A172 (cell line): ENCODE measurements at places on chromosomes 16 and 17. TPM values are rescaled to one million over a fixed set of nuclear protein-coding genes. Genes with fewer than 3 reads are reported as not detected.

- peak; percentile 99 for DNase-seq
These were observed 35.0 kb downstream of the ZCCHC14 start for GRCh38 chr16:87457709-87458423.

DNA sequence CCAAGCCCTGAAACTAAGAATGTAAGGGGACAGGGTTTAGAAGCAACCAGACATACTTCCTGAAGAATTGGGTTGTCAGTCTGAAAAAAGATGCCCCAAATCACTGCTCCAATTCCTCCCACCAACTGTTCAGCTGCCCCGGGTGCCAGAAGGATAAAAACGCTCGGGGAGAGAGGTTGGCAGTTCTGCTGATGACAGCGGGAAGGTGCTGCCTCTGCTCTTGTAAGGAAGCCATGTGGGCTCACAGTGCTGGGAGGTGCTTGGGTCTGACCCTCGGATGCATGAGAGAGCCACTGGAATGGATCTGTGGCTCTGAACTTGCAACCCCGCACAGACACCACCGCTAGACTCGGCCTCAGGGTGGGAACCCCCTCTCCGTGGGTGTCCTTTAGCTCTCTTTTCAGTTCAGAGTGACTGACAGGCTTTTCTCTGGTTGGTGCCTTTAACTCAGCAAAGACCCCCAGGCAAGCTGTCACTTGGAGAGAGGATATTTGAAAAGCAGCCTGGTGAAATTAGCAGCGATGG, 364.8 kb upstream of the RBFOX1 start:
- DNase-seq = no peak

DNA sequence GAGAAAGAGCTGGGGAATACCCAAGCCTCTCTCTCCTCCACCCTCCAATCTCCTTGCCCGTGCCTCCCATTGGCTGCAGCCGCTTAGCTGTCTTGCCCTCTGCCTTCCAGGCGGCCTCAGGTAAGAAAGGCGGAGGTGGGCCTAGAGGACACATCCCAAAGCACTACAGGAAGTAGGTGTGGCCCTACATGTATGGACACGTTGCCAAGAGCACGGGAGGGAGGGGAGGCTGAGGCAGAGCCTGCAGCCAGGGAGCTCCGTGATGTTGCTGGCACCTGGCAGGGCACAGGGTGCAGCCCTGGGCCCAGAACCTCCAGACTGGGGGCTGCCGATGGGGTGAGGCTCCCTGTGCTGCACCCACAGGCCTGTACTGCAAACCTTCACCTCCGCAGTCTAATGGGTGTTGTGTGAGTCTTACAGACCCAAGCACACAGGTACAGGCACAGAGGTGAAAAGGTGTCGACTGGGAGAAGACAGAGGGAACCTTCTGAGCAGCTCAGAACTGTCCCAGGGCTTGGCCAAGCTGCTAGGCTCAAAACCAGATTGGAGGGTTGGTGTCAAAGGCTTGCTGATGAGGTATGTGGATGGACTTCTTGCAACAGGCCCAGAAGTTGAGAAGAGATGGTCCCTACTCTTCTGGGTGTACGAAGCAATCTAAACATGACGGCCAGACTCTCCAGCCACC, 23.5 kb upstream of the FOXK2 start:
- no peak for DNase-seq

DNA sequence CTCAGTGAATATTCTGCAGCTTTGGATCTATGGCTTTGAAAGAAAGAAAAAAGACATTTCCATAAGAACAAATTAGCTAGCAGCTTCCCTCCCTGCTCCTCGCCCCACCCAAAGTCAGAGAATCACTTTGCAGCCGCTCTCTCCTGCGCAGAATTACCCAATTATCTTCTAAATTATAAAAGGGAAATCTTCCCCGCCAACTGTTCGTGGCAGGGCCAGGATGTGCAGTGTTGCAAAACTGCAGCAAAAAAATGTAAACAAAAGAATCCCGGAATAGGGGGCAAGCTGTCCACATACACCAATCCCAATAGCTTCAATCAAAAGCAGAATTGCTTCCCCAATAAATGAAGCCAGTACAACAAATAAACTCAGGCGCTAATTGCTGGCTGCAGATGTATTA, 510.6 kb downstream of the RBFOX1 start:
- no peak for DNase-seq

GRCh38 chr16:69709456-69710084, 16.8 kb downstream of the NQO1 start:
- peak; percentile 79 for DNase-seq

DNA sequence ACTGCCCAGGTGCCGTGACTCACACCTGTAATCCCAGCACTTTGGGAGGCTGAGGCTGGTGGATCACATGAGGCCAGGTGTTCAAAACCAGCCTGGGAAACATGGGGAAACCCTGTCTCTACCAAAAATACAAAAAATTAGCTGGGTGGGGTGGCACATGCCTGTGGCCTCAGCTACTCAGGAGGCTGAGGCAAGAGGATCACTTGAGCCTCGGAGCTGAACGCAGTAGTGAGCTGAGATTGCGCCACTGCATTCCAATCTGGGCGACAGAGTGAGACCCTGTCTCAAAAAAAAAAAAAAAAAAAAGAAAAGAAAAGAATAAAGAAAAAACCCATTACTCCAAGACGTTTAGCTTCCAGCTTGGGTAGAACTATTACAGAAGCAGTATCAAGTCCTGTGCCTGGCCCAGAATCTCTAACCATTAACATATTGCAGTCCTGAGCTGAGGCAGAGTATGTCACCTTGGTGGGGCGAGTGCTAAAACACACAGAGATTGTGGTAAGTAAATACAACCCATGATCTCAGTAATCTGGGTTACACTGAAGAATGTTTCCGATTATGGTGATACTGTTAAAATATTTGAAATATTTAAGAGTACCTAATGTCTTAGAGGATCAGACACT, 23.2 kb upstream of the CFAP20 start:
- DNase-seq = no peak

DNA sequence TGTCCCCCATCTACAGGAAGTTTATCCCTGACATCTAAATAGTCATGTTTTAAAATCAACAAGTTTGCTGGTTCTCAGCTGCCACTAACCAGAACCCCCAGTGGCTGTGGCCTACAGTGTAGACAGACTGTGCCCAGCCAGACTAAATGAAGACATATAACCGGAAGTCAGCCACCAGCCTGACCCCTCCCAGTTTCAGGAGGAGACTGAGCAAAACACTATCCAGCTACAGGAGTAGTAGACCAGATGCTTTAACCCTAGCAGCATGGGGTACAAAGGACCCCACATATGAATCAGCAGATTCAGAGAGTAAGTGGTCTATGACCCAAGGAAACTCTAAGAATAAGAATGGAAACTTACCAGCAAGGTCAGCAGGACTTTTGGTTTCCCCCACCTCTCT, 83.4 kb downstream of the HIC1 start:
- DNase-seq = peak; percentile 36

HYDIN gene
- 0.31 TPM in 1 of 2 replicates, not detected in the other for total RNA-seq

CDK3 gene
- total RNA-seq = 5.7 and 7.6 TPM in 2 replicates

DNA sequence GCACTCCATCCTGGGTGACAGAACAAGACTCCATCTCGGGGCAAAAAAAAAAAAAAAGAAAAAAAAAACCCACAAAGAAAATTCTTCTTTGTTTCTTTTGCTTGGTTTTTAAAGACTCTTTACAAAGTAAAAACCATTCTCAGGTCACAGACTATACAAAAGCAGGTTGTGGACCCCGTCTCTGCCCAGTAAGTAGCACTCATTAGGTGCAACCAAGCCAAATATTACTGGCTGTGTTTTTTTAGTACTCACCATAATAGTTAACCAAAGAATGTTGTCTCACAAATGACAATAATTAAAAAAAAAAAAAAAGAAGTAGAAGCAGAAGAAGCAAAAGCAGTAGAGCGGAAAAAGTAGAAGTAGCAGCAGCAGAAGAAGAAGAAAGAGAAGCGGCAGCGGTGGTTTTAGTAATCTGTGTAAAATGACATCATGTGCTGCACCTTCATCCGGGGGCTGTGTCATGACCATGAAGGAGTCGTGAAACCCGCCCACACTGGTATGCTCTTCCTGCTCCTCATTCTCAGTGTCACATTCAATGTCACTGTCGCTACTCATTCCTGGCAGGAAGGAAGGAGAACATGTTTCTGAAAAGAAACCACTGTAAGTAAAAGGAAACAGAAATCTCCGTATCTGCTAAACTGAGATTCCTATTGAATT, 105.4 kb downstream of the TRIM37 start:
- peak; percentile 90 for DNase-seq

- DNase-seq = no peak
These were observed 101.9 kb downstream of the PCTP start for GRCh38 chr17:55852734-55853133.

DNA sequence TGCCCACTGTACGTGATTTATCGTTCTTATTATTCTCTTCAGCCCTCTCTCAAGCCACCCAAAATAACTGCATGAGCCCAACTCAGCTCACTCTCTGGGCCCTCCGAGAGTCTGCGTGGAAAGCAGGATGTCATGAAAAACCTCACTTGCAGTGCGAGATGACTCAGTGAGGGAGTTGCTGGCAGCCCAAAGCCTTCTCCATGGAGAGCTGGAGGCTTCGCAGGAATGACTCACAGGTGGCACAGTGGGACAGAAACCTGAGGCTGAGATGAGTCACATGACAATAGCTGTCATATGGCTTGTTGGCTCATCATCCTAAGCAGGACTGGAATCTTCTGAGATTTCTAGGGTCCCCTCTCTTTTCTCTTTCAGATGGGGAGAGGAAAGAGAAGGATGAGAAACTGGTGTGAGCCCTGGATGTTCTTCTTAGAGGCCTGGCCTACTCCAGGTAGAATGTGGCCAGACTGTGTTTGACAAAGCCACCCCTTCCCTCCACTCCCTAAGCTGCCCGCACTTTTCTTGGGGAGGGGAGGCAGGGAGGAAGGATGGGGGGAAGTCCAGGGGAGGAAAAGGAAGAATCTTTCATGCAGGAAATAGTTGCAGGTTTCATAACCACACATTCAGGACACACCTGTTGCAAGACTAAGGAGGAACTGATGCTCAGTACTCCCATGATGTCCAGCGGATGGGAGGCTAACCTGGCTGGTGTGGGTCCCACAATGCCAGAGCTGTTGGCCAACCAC, 160.6 kb upstream of the RPL38 start:
- peak; percentile 98 for DNase-seq

DNA sequence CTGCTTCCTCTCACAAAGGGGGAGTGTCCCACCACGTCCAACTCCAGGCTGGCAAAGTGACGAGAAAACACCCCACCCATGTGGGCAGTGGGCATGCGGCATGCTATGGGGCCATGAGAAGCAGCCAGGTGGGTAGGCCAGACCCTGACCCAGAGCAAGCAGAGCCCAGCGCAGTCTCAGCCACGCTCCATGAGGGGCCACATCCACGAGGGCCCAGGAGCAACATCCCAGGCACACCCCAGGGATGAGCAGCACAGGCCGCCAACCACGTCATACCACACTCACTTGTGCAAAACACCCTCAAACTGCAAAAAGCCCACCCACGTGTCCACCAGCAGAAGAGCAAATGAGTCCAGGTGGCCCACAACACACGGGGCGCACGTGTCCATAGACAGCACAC, 117.0 kb downstream of the ZNF778 start:
- DNase-seq = no peak

SCARF1 gene
- 1.0 and 1.1 TPM in 2 replicates for total RNA-seq

GRCh38 chr16:5505091-5505887, 407.7 kb upstream of the EEF2KMT start:
- no peak for DNase-seq

DNA sequence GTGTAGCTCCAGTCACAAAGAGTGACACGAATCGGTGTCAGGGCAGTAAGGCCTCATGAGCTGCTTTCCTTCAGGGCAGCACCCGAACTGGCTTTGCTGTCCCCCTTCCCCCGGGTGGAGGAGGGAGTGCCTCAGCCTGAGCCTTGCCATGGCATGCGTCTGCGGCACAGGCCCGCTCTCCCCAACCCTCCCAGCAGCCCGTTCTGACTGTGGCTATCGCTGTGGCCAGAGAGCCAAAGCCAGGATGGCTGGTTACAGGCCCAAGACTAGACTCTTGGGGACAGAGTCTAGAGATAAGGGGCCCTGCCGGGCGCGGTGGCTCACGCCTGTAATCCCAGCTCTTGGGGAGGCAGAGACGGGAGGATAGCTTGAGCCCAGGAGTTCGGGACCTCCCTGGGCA, 25.9 kb downstream of the CLUH start:
- DNase-seq = no peak

- DNase-seq = peak; percentile 69
These were observed 13.8 kb upstream of the SP2 start for GRCh38 chr17:47882247-47882646.

OR1A1 gene
- total RNA-seq = not detected in 2 replicates

DNA sequence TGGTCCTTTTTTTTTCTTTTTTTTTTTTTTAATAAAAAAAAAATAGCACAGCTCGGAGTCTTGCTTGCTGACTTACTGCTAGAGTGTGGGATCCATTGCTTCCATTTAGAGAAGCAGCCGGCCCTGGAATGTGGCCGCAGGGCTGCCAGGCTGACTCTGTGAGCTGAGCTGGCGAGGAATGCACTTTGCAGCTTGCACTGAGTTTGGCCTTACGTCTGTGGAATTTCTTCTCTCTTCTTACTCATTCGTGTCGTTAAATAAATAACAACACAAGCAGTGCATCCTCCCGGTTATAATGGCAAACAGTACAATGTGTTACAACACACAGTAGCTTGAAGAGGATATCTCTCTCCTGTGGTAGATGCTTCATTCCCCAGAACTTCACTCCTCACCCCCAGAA, 69.2 kb downstream of the PRKCB start:
- DNase-seq = peak; percentile 52

DNA sequence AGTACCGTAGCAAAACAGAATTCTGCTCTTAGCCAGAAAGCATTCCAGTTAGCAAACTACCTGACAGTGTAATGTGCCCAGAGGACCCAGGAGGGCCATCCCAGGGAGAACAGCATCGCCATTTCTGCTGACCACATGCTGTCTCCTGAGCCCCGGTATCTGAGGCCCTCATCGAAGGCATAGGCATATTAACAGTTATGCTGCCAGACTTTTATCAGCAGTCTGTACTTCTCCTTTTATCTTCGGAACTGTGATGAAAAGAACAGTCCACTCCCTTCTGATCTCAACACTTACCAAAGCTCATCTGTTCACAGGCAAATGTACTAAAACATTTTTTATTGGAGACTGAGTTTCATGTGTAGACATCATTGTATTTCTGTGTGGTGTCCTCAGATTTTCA, 236.4 kb downstream of the PRKCA start:
- no peak for DNase-seq

DNA sequence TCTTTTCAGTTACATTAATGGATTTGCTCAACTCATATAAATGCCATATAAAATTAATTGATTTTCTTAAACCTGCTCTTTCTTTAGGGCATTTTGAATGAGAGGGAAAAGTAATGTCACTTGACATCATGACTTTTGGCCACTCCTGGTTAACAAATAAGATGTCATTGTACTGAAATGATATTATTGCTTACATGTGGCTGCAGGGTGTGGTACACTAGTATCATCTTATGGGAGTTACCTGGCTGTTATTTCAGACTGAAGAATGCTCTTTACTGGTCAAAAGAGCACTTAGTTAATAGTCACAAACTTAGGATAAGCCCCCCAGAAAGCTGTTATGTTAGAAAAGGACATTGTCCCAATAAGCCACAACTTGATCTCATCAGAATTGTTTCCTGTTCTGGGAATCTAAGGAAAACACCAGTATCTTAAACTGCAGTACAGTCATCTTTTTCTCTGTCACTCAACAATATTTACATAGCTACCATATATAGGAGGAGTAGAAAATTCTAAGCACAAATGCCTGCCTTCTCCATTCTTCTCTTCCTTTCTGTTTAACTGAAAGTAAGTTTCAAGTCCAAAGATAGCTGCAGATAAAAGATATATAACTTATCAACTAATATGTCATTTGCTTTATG, 53.9 kb upstream of the MRC2 start:
- DNase-seq = no peak

GRCh38 chr17:42117397-42118125, 3.6 kb downstream of the KAT2A start:
- no peak for DNase-seq

CHAD gene
- not detected in 2 replicates for total RNA-seq

GRCh38 chr17:48719642-48720265, 2.6 kb downstream of the PRAC1 start:
- DNase-seq = no peak
